Posterior vena cava (tissue), 2 donors: ENCODE measurements at places on chromosomes 16 and 17.

GRCh38 chr17:1853698-1854097 is 23.9 kb downstream of the RPA1 start:
- no peak for DNase-seq

GRCh38 chr17:51992864-51993416 is 165.6 kb downstream of the CA10 start:
- no peak for DNase-seq

DNA sequence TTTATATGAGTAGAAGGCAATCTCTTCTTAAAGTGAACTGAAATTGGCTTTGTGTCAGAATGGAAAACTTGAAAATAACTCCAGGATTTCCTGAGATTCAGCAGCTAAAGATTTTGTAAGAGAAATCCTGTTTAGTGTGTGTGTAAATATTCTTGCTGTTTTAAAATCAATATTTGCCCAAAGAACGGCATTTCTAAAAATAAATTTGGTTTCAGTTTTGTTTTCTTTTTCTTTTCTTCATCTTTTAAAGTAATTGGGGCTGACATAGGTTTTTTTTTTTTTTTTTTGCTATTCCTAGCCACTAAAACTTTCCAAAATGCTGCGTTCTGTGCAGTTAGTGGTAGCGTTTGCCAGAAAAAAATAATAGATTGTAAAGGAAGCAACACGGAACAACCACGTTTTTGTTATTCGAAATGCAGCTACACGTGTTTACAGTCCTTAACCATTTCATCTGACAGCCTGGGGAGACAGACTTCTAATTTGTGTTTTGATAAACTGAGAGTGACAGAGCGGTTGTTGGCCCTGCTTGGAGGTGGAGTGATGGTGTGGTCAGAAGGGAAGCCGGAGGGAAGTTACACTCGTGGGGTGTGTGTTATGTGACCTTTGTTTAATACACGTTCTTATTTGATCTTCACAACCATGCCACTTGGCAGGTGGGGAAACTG is 21.6 kb upstream of the SMPD3 start:
- DNase-seq: no peak

DNA sequence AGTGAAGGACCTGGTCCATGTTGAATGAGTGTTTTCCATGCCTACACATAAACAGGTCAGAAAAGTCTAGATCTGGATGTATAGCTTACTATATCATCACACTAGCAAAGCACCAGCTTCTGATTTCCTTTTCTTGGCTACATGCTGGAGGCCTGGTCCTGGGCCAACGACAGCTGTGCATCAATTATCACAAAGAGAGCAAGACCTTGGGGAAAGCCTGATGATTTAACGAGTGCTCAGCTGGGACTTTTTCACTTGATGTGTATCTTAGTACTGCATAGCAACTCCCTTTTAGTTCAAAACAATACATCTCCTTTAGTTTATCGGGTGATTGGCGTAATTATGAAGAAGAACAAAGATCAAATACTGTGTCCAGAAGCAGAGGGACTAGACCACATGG is 358.2 kb downstream of the KIF2B start:
- no peak for DNase-seq

- no peak for DNase-seq
These were observed 83.2 kb upstream of the HNF1B start for GRCh38 chr17:37827905-37828650.

DNA sequence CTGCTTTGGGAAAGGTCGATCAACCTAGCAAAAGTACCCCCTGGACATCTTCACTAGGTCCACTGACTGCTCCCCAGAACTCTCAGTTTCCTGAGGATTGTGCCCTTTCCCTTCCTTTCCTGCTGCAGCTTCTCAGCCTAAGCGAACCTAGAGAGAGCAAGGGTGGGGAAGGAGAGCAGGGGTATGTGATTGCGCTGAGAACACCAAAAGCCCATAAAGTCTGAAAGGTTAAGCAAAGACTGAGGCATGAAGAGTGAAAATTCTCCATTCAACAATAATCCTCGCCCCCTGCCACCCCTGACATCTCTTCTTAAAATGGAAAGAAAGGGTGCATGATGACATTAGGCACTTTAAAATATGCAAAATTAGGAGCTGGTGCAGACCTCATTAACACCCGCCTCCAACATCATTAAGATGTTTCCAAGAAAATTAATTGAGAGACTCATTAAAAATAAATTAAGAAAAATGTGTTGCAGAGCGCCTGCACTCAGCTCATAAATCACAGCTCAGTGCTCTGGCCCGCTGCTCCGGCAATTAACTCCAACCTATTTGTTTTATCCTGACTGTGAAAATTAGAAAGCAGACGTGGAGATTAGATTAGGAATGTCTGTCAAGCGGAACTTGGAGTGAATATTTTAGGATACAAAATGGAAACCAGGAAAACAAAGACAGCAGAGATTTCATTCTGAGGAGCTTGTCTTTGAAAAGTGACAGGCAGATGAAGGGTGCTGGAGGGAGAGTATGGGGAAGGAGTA is 49.1 kb upstream of the PMFBP1 start:
- no peak for DNase-seq

GRCh38 chr16:72947379-72948237 is 100.3 kb downstream of the ZFHX3 start:
- DNase-seq: peak; percentile 81

- DNase-seq: no peak
These were observed 120.2 kb upstream of the XYLT1 start for GRCh38 chr16:17590711-17591654.

DNA sequence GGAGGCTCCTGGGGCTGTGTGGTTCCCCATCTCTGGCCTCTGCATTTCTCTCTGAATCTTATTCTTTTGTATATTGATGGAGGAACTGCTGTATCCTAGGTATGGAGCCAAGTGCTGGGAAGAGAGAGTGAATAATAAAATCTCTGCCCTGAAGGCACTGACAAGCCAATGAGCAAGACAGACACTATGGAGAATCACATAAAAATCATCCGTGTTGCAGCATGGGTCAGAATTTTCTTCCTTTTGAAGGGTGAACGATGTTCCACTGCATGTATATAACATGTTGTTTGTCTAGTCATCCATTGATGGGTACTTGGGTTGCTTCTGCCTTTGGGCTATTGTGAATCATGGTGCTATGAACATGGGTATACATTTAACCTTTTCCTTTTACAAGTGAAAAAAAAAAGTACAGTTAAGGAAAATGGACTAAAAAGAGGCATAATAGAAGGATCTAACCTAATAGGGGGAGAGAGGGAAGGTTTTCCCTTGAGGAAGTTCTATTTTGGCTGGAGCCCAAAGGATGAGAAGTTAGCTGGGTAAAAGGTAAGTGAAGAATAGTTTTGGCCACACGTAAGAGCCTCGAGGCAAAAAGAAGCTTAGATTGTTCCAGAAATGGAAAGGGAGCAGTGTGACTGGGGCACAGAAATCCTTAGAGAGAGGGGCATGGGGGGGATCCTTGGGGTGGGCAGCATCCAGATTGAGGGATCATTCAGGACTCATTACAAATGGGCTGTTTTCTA is 32.3 kb upstream of the GNA13 start:
- no peak for DNase-seq

DNA sequence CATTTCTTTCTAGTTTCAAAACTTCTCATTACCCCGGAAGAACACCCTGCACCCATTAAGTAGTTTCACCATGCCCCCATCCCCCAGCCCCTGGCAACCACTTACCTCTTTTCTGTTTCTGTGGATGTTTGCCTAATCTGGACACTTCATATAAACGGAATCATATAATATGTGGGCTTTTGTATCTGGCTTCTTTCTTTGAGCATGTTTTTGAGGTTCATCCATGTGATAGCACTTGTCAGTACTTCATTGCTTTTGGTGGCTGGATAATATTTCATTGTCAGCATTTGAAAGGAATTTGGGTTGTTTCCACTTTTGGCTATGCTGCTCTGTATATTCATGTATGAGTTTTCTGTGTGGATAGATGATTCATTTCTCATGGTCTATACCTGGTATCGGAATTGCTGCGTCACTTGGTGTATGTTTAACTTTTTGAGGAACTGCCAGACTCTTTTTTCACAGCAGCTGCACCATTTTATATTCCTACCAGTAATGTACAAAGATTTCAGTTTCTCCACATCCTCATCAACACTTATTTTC is 30.0 kb upstream of the SLC5A10 start:
- DNase-seq: no peak

GRCh38 chr17:27428781-27429505 is 27.3 kb upstream of the KSR1 start:
- peak; percentile 76 for DNase-seq

DNA sequence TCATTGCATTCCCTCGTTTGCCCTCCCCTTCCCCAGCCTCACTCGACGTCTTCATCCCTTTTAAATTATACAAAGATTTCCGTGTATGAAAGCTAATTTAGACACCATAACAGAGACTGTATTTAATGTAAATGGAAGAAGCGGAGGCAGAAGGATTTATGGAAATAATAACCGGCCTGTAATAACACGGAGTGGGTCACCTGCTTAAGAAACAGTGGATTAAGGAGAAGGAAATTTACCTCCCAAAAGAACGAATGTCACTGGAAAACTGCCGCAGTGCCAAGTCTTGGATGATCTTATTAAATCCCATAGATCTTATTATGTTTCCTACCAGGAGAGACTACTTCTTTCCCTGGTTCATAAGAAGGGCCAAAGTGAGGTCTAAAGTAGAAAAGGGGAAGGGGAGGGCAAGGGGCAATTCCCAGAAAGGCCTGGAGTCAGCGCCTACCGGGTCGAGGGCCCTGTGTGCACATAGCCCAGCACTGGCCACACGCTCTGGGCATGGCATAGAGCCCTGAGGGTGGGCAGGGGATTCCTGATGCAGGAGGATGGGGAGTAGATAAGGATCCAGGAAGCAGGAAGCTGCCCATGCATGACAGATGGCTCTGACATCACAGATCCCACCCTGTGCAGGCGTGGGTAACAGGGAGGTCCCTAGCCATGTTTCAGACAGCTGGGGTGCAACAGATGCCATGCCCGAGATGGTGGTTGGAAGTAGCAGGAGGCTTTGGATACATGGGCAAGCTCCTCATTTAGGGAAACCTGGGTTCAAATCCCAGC is 56.2 kb upstream of the RPL38 start:
- DNase-seq: no peak

- DNase-seq: no peak
These were observed 18.5 kb downstream of the RAP1GAP2 start for GRCh38 chr17:2814481-2815341.
